ENCODE measurements at places on chromosomes 7 and 10.

- DNase-seq, result no peak
Measured at GRCh38 chr10:99981581-99982199, 28.1 kb downstream of the DNMBP start.

DNA sequence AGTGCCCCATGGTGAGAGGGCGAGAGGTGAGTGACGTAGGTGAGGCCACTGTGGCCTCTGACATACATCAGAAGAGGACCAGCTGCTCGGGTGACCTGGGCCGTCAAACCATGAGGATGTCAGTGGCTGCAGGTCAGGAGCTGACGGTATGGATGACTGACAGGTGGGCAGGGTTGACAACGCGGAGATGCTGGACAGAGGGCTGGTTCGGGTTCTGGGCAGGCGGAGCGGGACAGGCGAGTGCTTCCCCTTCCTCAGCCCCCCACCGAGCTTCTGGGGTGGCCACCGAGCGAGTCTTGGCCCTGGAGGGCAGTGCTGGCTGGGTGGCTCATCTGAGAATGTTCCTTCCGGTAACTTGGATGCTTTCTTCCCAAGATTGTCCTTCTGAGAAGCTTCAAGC, 91.8 kb downstream of the ACTR3B start:
- no peak for DNase-seq

GRCh38 chr10:86301971-86302370, 64.6 kb downstream of the GRID1 start:
- DNase-seq, result no peak

DNA sequence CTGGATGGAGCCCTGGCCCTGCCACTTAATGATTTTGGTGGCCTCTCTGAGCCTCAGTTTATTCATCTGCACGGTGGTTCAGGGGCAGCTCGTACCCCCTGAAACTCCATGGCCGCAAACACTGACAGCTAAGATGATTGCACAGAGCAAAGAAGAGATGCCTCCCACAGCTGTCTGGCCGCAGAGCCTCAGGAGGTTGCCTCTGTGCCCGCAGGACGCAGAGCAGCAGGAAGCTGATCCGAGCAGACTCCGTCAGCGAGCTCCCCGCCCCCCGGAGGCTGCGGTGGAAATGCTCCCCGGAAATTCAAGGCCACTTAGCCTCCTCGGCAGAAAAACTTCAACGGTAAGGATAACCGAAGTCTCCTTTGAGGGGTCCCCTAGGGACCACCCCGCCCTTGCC, 30.2 kb upstream of the C10orf53 start:
- no peak for DNase-seq

All from SHP77 treated with DMSO at 0.1 percent for 48 hours (cell line).